ENCODE measurements at places on chromosomes 12 and 14.

DNA sequence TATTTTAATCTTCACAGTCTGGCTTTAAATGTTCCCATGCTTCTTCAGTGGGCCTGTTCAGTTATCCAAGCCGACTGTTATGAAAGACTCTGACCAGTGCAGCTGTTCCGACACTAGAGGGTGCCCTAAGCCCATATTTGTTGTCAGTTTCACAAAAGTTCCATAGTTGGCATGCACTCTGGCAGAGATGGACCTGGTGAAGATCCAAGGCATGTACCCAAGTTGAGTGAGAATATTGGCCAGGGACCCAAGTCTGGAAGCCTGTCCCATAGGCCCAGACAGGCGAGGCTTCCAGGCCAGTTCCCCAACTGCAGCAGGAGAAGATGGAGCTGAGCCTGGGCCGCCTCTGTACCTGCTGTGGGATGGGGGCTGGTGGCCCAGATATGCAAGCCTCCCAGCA is 27.4 kb upstream of the GUCY2C start:
- peak; percentile 54 for DNase-seq

GRCh38 chr14:91177073-91178034 is 63.5 kb downstream of the DGLUCY start:
- peak; percentile 30 for DNase-seq

GRCh38 chr14:76729258-76729657 is 32.0 kb upstream of the VASH1 start:
- DNase-seq: no peak

- no peak for DNase-seq
These were observed 111.0 kb downstream of the BBS10 start for GRCh38 chr12:76237086-76237701.

- no peak for DNase-seq
These were observed 71.3 kb upstream of the GPATCH2L start for GRCh38 chr14:76080471-76080870.

DNA sequence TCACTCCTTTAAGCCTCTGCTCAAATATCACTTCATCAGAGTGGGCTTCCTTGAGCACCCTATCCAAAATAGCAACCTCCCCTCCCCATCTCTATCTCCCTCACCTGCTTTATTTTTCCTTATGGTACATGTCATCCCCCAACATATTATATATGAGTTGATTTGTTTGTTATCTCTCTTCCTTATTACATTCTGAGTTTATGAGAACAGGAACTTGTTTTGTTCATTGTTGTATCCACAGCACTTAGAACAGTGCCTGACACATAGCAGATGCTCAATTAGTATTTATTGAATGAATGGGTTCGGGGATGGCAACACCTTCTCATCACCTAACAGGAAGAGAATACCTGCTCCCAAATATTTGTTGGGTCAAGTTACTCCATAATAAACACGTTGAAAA is 24.6 kb upstream of the SMOC1 start:
- DNase-seq: no peak

DNA sequence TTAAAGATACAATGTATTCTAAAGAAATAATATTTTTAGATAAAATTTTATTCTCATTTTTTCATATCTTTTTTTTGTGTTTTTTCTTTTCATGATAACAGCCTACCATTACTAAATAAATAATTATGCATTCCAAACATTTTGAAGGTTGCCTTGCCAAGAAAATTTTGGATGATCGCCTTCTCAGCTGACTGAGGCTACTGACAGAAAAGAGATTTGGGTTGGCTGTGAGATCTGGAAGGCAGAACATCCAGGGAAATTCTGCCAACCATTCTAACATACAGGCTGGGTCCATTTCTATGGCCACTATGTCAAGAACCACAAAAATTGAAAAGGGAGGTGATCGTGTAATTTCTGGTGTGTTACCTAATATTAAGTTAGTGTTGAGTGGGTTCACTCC is 48.1 kb downstream of the GALNT8 start:
- DNase-seq: no peak

DNA sequence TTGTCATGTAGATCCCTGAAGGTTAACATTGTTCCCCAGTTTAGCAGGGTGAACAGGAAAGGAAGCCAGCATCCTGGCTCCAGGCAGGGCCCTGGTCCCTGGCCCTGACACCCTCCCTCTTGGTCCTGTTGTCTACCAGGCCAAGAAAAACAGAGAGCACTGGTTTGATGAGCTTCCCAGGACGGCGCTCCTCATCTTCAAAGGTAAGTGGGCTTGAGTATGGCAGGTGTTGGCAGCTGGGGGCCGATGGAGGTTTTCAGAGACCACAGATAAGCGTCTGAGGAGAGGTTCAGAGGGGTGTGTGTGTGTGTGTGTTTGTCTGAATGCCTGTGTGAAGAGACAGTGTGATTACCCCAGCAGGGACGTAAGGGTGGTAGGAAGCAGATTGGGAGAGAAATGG is 56.3 kb downstream of the SLC8B1 start:
- DNase-seq: no peak

GRCh38 chr12:2454601-2455177 is 340.1 kb upstream of the FKBP4 start:
- no peak for DNase-seq

DNA sequence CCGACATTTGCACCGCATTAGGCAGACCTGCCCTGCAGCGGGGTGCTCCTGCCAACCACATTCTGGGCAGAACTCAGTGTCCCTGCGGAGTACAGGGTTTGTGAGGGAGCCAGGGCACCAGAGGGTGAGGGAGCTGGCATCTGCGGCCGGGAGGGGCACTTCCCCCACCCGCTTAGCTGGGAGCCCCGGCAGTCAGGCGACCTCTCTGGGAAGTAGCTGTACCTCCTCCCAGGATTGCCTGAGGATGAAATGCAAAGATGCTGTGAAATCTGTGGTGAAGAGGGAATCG is 58.6 kb downstream of the ANKRD9 start:
- DNase-seq: no peak

- no peak for DNase-seq
These were observed 100.0 kb downstream of the PRIMA1 start for GRCh38 chr14:93688239-93688666.

- DNase-seq: no peak
These were observed 19.0 kb downstream of the CORO1C start for GRCh38 chr12:108712165-108712924.

- no peak for DNase-seq
These were observed 380.1 kb downstream of the ZFP36L1 start for GRCh38 chr14:68412505-68413465.

- DNase-seq: no peak
These were observed 52.3 kb upstream of the GPHB5 start for GRCh38 chr14:63371033-63371432.

DNA sequence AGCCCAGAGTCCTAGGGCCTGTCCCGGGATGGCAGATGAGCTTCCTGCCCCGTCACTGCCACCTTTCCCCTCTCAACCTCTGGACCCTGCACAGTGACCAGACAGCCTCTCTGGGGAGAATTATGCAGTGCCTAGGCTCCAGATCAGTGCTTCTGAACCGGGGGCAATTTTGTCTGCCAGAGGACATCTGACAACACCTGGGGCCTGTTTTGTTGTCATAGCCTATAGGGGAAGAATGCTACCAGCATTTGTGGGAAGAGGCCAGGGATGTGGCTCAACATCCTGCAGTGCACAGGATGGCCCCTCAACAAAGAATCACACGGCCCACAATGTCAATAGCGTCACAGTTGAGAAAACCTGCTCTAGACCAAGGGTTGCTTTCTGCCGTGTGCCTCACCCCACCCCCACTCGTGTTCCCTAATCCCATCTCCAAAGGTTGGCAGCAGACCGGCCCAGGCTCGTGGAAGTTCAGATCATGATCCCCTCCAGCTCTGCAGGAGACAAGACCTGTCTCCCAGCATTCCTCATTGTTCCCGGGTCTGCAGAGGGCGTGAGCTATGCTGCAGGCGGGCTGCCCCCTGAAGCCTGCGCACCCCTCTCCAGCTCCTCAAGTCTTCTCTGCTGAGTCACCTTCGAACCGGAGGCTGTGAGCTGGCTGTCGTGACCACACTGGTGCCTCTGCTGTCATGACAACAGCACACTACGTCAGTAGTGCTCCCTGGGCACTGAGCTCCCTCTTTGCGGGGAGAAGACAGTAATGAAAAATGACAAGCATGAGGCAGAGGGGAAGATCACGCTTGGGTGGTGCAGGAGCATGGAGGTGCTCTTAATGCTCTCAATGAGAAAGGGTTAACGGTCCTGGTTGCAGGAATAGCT is 2.0 kb upstream of the GAPDH start:
- peak; percentile 94 for DNase-seq

- DNase-seq: no peak
These were observed 122.4 kb downstream of the MIPOL1 start for GRCh38 chr14:37320106-37320505.

GRCh38 chr14:54567639-54568561 is 972 bp downstream of the SAMD4A start:
- DNase-seq: peak; percentile 31

GRCh38 chr12:131441638-131442336 is 269.1 kb upstream of the SFSWAP start:
- no peak for DNase-seq

GRCh38 chr12:38139456-38139855 is 177.1 kb upstream of the ALG10B start:
- DNase-seq: no peak

- DNase-seq: no peak
These were observed 323.5 kb upstream of the PDE3A start for GRCh38 chr12:20044846-20045245.

GRCh38 chr14:102608064-102608446 is 15.6 kb downstream of the RCOR1 start:
- no peak for DNase-seq

- no peak for DNase-seq
These were observed 25.0 kb upstream of the GTF2A1 start for GRCh38 chr14:81245771-81246170.

GRCh38 chr12:49296034-49296835 is 1.3 kb downstream of the PRPH start:
- DNase-seq: peak; percentile 60

DNA sequence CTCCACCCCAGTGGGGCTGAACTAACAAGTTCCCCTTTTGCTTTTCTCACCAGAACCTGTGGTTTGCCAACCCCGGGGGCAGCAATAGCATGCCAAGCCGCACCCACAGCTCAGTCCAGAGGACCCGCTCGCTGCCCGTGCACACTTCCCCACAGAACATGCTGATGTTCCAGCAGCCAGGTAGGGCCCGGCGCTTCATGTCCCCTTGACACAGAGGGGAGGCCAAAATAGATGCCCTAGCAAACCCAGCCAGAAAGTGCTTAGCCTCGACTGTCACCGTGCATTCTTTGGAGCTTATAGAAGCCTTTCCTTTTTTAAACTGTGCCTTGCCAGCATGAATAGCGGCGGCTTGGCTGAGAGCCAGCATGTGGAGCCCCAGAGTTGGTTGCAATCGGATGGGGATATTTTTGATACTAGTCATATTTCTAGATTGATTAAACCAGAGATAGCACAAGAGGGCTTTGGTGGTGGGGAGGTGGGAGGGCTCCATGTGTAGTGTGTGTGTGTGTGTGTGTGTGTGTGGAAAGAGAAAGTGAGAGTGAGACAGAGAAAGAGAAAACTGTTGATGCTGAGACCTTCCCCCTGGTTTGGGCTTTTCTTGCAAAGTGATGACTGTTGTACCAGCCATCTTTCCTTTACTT is 126.1 kb downstream of the GCH1 start:
- no peak for DNase-seq

DNA sequence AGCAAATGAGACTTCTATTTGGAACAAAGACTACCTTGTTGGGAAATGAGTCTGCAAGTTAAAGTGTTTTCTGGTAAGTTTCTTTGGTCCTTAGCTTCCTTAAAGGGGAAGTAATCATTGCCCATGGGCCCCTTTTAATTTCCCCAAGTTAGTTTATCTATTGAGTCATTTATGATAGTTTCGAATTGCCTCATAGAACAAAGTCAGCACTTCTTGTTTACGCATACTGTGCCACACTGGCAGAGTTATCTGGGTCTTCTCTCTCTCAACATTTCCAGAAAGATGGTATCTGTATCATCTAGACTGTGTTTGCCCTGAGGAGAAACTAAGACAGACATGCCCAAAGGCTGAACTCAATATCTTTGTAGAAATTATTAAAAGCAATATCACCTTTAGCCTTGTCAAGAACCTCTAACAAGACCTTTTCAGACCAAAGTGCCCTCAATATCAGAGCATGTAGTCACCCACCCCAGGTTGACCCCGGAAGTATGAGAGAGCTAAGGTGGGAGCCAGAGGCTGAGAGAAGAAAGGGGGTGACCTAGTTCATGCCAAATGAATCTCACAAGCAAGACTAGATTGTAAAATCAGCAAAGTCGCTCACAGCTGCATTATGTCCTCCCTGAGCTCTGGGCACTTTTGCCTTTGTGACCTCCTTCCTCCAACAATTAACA is 40.0 kb downstream of the GPR65 start:
- no peak for DNase-seq

DNA sequence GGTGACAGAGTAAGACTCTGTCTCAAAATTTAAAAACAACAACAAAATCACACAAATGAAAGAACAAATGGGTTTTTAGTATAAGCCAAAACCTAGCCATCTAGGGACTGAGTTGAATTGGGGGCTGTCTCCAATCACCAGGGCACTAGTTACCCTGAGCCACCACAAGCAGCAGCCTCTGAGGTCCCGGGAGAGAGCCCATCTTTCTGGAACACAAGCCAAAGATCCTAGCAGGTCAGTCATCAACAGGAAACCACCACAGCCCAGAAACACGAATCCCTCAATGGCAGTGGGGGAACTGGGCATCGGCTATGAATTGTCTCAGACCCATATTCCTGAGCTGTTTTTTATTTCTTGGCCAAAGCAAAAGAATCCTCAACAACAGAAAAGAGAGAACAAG is 75.3 kb downstream of the KDM2B start:
- no peak for DNase-seq

GRCh38 chr12:107917912-107918800 is 143.7 kb downstream of the ASCL4 start:
- no peak for DNase-seq

GRCh38 chr12:117125767-117126166 is 26.6 kb upstream of the TESC start:
- DNase-seq: no peak

GRCh38 chr14:56120091-56120691 is 2.0 kb downstream of the PELI2 start:
- DNase-seq: no peak

DNA sequence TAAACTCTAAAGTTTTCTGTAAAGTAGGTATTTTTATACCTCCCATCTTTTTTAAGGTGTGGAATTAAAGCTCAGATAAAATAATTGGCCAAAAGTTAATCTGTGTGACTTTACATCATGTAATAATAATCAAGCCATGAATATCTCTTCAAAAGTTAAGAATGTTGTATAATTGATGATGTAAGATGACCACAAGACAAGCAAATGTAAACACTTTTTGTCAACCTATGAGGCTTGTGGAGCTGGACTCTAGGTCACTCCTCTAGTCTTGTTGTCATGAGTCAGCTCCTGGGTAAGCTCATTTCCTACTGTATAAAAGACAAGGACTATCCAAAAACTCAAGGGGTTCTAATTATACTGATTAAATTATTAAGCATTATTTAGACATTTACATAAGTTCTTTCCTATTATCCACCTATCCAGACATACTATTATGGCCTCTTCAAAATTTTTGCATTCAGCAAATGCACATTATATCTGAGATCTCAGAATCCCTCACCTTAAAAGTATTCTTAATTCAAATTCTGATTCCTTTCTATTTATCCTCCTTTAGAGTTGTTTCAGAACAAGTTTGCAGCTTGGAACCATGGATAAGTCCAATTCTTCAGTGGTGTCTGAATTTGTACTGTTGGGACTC is at the start of gene OR4K5:
Gene OR4K5, plus strand, starts transcription at position 587 of the 637 bp plus-strand sequence. Its CDS starts 0 bp downstream, at position 587.
- no peak for DNase-seq

- no peak for DNase-seq
These were observed 284.8 kb downstream of the FBXL14 start for GRCh38 chr12:1309613-1310012.

All from T-helper 1 cell (primary cell).